ENCODE measurements at places on chromosomes 12 and 14. TPM values are rescaled to one million over a fixed set of nuclear protein-coding genes. Genes with fewer than 3 reads are reported as not detected.

- DNase-seq, result no peak
- H3K36me3 ChIP-seq, result no peaks in the 10 kb centered on the region
- no peak overlapping the region for H3K4me3 ChIP-seq
- H3K27ac ChIP-seq, result no peak overlapping the region
- no peaks in the 10 kb centered on the region for H3K4me1 ChIP-seq
These were observed 60.0 kb downstream of the GALNT16 start for GRCh38 chr14:69319911-69320310.

DBX2 gene
- total RNA-seq, result 0.27 TPM

GRCh38 chr12:39772821-39773259, 153.2 kb upstream of the ABCD2 start:
- H3K4me1 ChIP-seq, result no peaks in the 10 kb centered on the region
- H3K36me3 ChIP-seq, result no peaks in the 10 kb centered on the region
- DNase-seq, result no peak
- H3K4me3 ChIP-seq, result no peak overlapping the region
- no peak overlapping the region for H3K27ac ChIP-seq

SLC35F4 gene
- not detected for total RNA-seq

BBOF1 gene
- total RNA-seq, result 6.3 TPM

DPY19L2 gene
- total RNA-seq, result 11.9 TPM

ACOT6 gene
- not detected for total RNA-seq

GPD1 gene
- total RNA-seq, result 2.2 TPM

GRCh38 chr12:87150969-87151662, 878.1 kb downstream of the C12orf50 start:
- H3K27ac ChIP-seq, result no peak overlapping the region
- no peak overlapping the region for H3K4me3 ChIP-seq
- H3K36me3 ChIP-seq, result no peaks in the 10 kb centered on the region
- H3K27me3 ChIP-seq, result no peaks in the 10 kb centered on the region
- peaks cover 2% of the 10 kb centered on the region for H3K4me1 ChIP-seq

GRCh38 chr14:100783630-100784370, 42.1 kb upstream of the MEG3 start:
- H3K4me3 ChIP-seq, result no peak overlapping the region
- no peak overlapping the region for H3K27ac ChIP-seq
- no peaks in the 10 kb centered on the region for H3K4me1 ChIP-seq
- DNase-seq, result no peak

BICD1 gene
- 42.1 TPM for total RNA-seq

ZBTB1 gene
- total RNA-seq, result 33.8 TPM

GRCh38 chr12:27190761-27191160, 53.3 kb upstream of the STK38L start:
- DNase-seq, result no peak
- H3K4me1 ChIP-seq, result peaks cover 14% of the 10 kb centered on the region
- H3K27me3 ChIP-seq, result no peaks in the 10 kb centered on the region
- H3K36me3 ChIP-seq, result no peaks in the 10 kb centered on the region
- H3K27ac ChIP-seq, result no peak overlapping the region
- H3K4me3 ChIP-seq, result no peak overlapping the region

DNA sequence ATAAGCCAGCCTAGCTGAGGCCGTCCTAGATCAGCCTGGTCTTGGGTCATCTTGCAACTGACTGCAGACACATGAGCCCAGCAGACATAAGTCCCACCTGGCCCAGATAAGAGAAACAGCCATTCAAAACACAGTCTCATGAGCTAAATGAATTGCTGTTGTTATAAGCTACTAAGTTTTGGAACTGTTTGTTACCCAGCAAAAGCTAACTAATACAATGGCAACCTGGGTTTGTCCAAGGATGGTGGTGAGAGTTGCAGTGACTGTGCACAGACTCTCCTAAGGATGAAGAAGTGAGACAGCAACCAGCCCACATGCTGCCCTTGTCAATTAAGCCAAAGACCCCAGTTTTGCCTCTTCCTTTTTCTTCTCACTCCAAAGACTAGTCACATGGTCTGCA, 22.2 kb upstream of the NUAK1 start:
- H3K27me3 ChIP-seq, result no peaks in the 10 kb centered on the region
- no peak overlapping the region for H3K27ac ChIP-seq
- no peak for DNase-seq
- no peak overlapping the region for H3K4me3 ChIP-seq
- H3K36me3 ChIP-seq, result no peaks in the 10 kb centered on the region
- H3K4me1 ChIP-seq, result no peaks in the 10 kb centered on the region

DNA sequence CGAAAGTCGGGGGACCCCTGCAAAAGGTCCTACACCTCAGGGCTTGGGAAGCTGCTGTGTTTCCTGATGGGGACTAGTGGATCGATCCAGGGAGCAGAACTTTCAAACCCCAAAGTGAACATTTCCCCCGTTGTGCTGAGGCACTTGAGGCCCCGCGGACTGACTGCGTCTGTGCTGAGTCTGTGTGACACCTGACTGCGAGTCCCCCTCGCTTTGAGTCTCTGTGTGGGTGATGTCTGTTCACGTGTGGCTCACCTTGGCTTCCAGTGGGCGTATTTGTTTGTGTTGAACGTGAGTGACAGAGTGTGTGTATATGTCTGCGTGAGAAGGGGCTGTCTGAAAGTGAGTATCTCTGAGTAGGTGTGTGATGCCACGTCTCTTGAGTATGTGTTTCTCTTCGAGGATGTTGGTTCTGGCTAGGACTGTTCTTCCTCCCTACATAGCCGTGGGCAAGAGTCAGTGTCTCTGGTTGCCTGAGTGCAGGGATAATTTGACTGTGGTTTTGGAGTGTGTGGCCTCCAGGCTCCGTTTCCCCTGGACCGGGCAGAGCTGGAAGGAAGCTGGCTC, 1.3 kb downstream of the TEAD4 start:
- peak overlapping the region; percentile 38 for H3K4me3 ChIP-seq
- H3K36me3 ChIP-seq, result no peaks in the 10 kb centered on the region
- no peaks in the 10 kb centered on the region for H3K4me1 ChIP-seq
- peak overlapping the region; percentile 9 for H3K27ac ChIP-seq
- no peak for DNase-seq

DNA sequence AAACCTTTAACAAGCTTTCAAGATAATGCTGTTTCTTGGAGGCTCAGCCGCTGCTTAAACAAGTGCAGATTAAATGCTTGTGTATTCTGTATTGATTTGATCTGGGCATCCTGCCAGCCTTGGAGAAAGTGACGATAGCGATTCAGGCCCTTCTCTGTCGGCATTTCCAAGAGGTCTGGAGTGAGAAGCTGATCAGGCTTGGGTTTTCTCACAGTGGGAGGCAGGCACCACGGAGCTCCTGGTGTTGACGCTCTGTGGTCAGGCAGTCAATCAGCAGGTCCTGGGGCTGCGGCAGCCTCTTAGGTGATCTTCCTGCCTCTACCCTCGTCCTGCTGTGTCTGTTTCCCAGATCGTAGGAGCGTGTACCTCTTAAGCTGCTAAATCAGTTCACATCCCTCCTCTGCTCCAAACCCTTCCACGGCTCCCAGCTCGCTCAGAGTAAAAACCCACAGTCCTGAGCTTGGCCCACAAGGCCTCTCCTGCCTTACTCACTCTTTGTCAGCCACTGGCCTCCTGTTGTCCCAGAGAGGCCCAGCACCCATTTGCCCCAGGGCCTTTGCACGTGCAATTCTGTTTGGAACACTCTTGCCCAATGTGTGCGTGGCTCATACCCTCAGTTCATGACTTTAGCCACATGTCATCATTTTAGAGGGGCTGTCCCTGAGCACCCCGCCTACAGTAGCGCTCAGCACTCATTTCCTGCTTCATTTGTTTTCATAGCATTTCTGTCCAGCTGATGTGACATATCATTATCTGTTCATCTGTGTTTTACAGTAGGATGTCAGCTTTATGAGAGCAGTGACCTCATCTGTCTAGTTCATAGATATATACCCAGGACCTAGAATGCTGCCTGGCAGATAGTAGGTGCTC, 155.4 kb downstream of the AACS start:
- no peak for DNase-seq
- no peaks in the 10 kb centered on the region for H3K36me3 ChIP-seq

PSME1 gene
- total RNA-seq, result 125 TPM

- no peaks in the 10 kb centered on the region for H3K27me3 ChIP-seq
- H3K27ac ChIP-seq, result no peak overlapping the region
- peaks cover 10% of the 10 kb centered on the region for H3K36me3 ChIP-seq
These were observed 18.7 kb downstream of the SETD1B start for GRCh38 chr12:121822393-121823100.

DNA sequence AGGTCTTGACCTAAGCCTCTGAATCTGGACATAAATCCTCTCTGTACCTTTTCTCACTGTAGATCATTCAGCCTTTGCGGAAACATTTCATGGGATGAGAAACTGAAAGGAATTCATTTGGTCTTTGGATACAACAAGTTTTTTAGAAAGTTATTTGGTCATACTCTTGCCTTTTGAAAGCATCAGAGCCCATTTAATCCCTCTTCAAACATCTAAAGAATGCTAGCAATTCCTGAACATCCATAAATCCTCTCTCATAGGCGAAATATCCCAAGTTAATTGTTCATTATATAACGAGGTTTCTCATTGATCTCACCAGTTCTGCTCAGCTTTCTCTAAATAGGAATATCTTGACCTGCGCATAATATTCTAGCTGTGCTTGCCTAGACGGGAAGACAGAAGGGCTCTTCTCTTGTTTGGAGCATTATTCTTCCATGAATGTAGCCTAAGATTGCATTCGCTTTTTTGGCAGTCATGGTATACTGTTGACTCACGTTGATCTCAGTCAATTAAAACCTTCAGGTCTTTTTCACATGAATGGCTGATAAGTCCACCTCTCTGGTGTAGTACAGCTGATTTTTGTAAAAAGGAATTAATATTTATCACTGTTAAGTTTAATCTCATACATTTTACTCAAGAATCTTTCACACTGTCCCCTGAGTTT, 24.1 kb downstream of the NTN4 start:
- peaks cover 3% of the 10 kb centered on the region for H3K4me1 ChIP-seq
- H3K27me3 ChIP-seq, result no peaks in the 10 kb centered on the region
- no peak overlapping the region for H3K27ac ChIP-seq
- H3K4me3 ChIP-seq, result no peak overlapping the region

GRCh38 chr14:81137316-81137715, 83.4 kb downstream of the GTF2A1 start:
- no peaks in the 10 kb centered on the region for H3K36me3 ChIP-seq
- DNase-seq, result no peak
- no peaks in the 10 kb centered on the region for H3K27me3 ChIP-seq
- H3K4me1 ChIP-seq, result no peaks in the 10 kb centered on the region

KLHL33 gene
- 0.39 TPM for total RNA-seq

DNA sequence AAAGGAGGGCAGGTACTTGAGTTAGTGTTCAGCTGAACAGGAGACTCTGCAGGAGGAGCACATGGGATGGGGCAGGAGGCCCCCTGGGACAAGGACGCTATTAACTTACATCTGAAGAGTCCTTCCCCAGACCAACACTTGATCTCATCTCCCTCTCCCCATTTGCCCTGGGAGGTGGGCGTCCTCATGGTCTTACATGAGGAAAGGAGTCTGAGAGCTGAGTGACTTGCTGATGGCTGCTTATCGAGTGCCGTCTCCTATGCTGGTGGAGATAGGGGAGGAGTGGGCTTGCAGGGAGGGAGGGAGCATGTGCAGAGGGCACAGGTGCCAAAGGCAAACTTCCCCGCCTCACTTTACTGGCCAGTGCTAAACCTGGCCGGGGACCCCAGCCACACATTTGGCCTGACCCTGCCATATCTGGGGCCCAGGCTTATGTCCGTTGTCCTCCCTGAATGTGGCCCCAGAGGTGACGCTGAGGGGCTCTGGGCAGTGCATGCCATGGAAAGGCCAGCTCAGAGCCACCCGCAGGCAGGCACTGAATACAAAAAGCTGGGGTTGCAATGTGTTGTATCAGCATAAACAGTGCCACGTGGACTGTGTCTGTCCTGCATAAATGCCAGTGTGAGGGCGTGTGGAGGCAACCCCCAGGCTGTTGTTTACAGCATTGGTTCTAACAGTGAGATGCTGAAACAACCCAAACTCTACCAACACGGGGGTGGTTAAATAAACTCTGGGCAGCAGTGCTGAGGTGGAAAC, 29.4 kb downstream of the FAIM2 start:
- H3K4me1 ChIP-seq, result no peaks in the 10 kb centered on the region
- no peaks in the 10 kb centered on the region for H3K27me3 ChIP-seq

DNA sequence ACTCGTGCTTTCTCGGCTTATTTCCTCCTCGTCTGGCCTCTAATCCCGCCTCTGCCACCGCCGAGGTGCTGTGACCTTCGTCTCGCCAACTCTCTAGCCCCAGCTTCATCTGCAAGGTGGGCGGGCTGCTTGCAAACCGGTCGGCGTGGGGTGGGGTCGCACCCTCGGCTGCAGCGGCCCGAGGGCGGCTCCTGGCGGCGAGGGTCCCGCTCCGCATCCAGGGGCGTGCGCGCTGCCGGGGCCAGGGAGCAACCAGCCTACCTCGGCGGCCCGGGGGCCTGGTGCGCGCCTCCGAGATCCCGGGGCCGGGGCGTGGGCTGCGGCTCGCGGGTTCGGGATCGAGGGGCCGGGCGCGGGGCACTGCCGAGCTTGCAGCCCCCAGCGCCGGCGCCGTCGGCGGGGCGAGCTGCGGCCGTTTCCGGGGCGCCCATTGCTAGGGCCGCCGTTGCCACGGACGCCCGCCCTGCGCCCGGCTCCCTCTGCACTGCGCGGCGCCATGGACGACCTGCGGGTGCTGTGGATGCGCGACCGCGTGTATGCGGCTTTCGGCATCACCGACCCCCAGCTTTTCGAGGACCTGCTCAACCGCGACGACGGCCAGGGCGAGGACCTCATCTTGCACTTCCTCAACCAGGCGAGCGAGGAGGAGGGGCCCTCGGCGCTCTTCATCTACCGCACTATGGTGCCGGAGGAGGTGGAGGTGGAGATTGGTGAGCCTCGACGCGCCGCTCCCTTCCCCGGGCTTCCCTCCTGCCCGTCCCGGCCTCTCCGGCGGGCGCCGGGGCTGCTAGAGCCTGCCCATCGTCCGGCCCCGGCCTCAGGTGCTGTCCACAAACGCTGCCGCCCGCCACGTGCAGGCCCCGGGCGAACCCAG, at the start of gene DNAH10:
TSS of gene DNAH10 (plus strand) at position 461 of the 874 bp plus-strand sequence. CDS start at position 497, 36 bp downstream.
- no peaks in the 10 kb centered on the region for H3K27me3 ChIP-seq
- H3K4me3 ChIP-seq, result peak within 1 kb of the TSS; percentile 13
- no peaks in the 10 kb centered on the region for H3K36me3 ChIP-seq
- no peak within 1 kb of the TSS for H3K27ac ChIP-seq
- H3K4me1 ChIP-seq, result no peaks in the 10 kb centered on the region

DNA sequence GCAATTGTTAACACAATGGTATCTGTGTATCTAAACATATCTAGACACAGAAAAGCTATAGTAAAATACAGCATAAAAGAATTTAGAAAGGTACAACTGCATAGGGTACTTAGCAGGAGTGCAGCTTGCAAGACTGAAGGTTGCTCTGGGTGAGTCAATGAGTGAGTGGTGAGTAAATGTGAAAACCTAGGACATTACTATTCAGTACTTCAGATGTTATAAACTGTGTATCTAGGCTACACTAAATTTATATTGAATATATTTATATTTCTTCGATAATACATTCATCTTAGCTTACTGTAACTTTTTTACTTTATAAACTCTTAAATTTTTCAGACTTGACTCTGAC, 409.0 kb upstream of the DCN start:
- no peak for DNase-seq
- H3K4me1 ChIP-seq, result no peaks in the 10 kb centered on the region
- no peak overlapping the region for H3K27ac ChIP-seq
- H3K4me3 ChIP-seq, result no peak overlapping the region

GALNT16 gene
- total RNA-seq, result 7.0 TPM
